Adipocyte (in vitro differentiated cells): ENCODE measurements at places on chromosomes 2 and 18.

- no peak for DNase-seq
Observed at GRCh38 chr2:104648376-104648775, 205.5 kb upstream of the POU3F3 start.

- DNase-seq = no peak
Observed at GRCh38 chr2:113861740-113862139, 28.1 kb upstream of the ACTR3 start.

GRCh38 chr2:208134928-208135586, 5.4 kb upstream of the CRYGC start:
- no peak for DNase-seq

GRCh38 chr2:236558993-236559978, 10.3 kb upstream of the ACKR3 start:
- no peak for DNase-seq

DNA sequence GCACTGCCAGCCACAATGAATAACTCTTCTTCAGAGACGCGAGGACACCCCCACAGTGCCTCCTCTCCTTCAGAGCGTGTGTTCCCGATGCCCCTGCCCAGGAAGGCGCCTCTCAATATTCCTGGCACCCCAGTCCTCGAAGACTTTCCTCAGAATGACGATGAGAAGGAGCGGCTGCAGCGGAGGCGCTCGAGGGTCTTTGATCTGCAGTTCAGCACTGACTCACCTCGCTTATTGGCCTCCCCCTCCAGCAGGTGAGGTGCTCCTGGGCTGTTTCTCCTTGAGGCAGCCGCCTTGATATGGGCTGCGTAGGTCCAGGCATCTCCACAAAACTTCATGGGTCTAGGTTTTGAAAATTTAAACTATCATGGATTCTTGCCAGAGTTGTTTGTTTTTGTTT, 6.1 kb downstream of the NCAPH start:
- no peak for DNase-seq

DNA sequence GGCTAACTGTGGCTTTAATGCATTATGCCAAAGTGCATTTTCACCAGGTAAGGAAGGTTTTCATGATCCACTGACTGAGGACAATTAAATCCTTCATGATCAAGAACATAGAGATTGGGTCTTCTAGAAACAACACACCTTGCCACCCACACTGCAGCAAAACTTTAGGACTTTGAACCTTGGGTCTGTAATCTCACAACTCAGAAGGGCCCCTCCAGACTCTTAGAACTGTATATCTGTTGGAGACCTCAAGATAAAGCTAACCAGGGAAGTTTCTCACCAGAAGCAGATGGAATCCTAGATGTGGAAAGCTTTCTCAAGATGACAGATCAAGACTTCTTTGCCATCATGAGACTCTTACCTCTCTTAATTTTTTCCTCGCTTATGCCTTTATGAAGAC, 42.5 kb upstream of the MAT2A start:
- DNase-seq = no peak

GRCh38 chr2:217086038-217086522, 226.2 kb upstream of the TNP1 start:
- peak; percentile 15 for DNase-seq

- no peak for DNase-seq
Observed at GRCh38 chr2:109428281-109428680, 185.5 kb downstream of the SEPTIN10 start.

- no peak for DNase-seq
Observed at GRCh38 chr2:65434592-65435241, 2.3 kb upstream of the SPRED2 start.
